Endothelial cell of umbilical vein (primary cell): ENCODE measurements at places on chromosomes 13 and 19. TPM values are rescaled to one million over a fixed set of nuclear protein-coding genes. Genes with fewer than 3 reads are reported as not detected.

- no peaks in the 10 kb centered on the region for H3K27me3 ChIP-seq
- DNase-seq, result no peak
- no peaks in the 10 kb centered on the region for H3K4me1 ChIP-seq
- no peaks in the 10 kb centered on the region for H3K36me3 ChIP-seq
Observed at GRCh38 chr19:49946415-49946814, 14.6 kb downstream of the SIGLEC11 start.

- H3K4me3 ChIP-seq, result no peak overlapping the region
- H3K36me3 ChIP-seq, result peaks cover 41% of the 10 kb centered on the region
- peaks cover 22% of the 10 kb centered on the region for H3K4me1 ChIP-seq
- H3K27me3 ChIP-seq, result no peaks in the 10 kb centered on the region
- DNase-seq, result peak; percentile 49
Observed at GRCh38 chr19:6219586-6220290, 60.0 kb downstream of the MLLT1 start.

- H3K36me3 ChIP-seq, result peaks cover 27% of the 10 kb centered on the region
- no peak for DNase-seq
- H3K27ac ChIP-seq, result no peak overlapping the region
- H3K4me3 ChIP-seq, result no peak overlapping the region
- H3K27me3 ChIP-seq, result no peaks in the 10 kb centered on the region
Observed at GRCh38 chr13:111288276-111288675, 32.2 kb upstream of the TEX29 start.

DNA sequence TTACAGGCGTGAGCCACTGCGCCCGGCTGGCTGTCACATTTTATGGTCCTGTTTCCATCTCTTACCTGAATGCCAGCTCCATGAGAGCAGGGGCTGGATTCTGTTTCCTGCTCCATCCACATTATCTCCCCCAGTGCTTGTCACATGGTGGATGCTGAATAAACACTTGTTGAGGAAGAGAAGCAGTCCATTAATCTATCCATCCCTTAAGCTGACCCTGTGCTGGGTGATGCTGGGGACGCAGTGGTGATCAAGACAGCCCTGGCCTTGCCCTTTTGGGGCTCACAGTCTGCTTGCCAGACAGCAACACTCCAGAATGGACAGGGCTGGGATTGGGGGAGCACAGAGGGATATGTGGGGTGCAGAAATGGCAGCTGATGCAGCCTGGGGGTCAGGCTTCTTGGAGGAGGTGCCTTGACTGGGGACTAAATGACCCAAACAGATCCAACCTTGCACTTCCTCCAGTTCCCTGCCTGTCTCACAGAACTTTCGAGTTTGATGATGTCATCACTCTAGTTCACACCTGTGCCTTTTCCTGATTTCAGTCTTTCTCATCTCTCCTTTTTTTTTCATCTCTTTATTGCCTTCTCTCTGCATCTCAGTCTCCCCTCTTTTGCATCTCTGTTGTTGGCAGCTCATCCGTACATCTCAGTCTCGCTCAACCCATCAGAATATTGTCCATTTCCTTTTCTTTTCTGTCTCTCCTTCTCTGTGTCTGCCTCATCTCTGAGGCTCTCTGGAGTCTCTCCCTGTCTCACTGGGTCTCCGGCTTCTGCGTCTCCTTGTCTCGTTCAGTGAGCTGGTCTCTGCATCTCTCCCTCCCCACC lies 4.6 kb downstream of the IRF2BP1 start:
- H3K27ac ChIP-seq, result no peak overlapping the region
- H3K36me3 ChIP-seq, result no peaks in the 10 kb centered on the region
- no peak for DNase-seq
- no peaks in the 10 kb centered on the region for H3K27me3 ChIP-seq
- no peak overlapping the region for H3K4me3 ChIP-seq

GRCh38 chr19:2888731-2889224 lies 11.9 kb upstream of the ZNF57 start:
- peaks cover 3% of the 10 kb centered on the region for H3K4me1 ChIP-seq
- DNase-seq, result no peak
- no peaks in the 10 kb centered on the region for H3K27me3 ChIP-seq
- no peak overlapping the region for H3K4me3 ChIP-seq
- no peaks in the 10 kb centered on the region for H3K36me3 ChIP-seq
- no peak overlapping the region for H3K27ac ChIP-seq

- H3K4me3 ChIP-seq, result no peak overlapping the region
- H3K27me3 ChIP-seq, result peaks cover 48% of the 10 kb centered on the region
- no peak overlapping the region for H3K27ac ChIP-seq
- H3K4me1 ChIP-seq, result peaks cover 8% of the 10 kb centered on the region
- H3K36me3 ChIP-seq, result no peaks in the 10 kb centered on the region
Observed at GRCh38 chr19:31354799-31355664, 5.8 kb upstream of the TSHZ3 start.

GRCh38 chr13:77891041-77891440 lies 27.6 kb downstream of the EDNRB start:
- no peaks in the 10 kb centered on the region for H3K36me3 ChIP-seq
- H3K27ac ChIP-seq, result no peak overlapping the region
- peak; percentile 26 for DNase-seq
- no peaks in the 10 kb centered on the region for H3K27me3 ChIP-seq
- no peak overlapping the region for H3K4me3 ChIP-seq

LMTK3 gene
- total RNA-seq, result 0.11 TPM in 1 of 2 replicates, not detected in the other

TMEM255B gene
- 85.0 and 105 TPM in 2 replicates for total RNA-seq

OLFM2 gene
- total RNA-seq, result 0.74 and 0.91 TPM in 2 replicates

TCF3 gene
- total RNA-seq, result 193 and 197 TPM in 2 replicates

MISP gene
- total RNA-seq, result not detected in 2 replicates

RNF17 gene
- total RNA-seq, result not detected in 2 replicates

TEX26 gene
- not detected in 2 replicates for total RNA-seq
